ENCODE measurements at places on chromosomes 3 and 15.
A peak's percentile ranks its signal among the peaks of the same experiment; 100 is the strongest.

- peak; percentile 14 for DNase-seq
Measured at GRCh38 chr3:157700405-157700804, 197.2 kb upstream of the VEPH1 start.

DNA sequence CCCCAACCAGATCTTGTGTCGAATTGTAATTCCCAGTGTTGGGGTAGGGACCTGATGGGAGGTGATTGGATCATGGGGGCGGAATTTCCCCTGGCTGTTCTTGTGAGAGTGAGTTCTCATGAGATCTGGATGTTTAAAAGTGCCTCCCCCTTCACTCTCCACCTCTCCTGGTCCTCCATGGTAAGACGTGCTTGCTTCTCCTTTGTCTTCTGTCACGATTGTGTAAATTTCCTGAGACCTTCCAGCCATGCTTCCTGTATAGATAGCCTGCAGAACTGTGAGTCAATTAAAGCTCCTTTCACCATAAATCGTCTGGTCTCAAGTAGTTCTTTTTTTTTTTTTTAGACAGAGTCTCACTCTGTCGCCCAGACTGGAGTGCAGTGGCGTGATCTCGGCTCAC is 42.3 kb downstream of the NR1D2 start:
- DNase-seq = no peak

GRCh38 chr3:107092121-107092520 is 285.1 kb upstream of the CCDC54 start:
- no peak for DNase-seq

GRCh38 chr3:187025254-187025655 is 94.9 kb downstream of the ST6GAL1 start:
- DNase-seq = no peak

- peak; percentile 65 for DNase-seq
Measured at GRCh38 chr3:27185231-27185989, 183.8 kb downstream of the NEK10 start.

DNA sequence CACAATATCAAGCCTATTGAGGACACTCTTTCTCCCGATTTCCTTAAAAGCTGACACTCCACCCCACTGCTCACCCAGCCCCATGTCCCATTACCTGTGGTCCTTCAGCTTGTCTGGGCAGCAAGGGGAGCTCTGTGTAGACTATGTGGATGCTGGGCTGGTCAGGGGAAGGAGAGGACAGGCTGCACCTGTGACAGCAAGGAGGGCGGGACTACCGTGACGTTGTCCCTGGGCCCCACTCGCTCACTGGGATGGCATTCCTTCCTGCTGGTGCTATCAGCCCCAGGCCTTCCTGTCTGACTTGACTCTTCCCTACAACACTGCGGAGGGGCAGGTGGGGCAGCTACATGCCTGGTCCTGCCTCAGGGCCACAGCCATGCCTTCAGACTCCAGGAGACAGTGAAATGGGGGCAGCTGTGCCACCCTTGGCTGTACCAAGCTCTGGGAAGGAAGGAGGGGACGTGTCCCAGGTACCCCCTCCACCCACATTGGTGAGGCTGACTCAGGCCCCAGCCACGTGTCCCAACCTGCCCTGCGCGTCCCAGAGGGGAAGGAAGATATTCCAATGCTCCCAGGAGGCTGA is at the start of gene TMEM40:
Gene TMEM40, minus strand, starts transcription at position 163 of the 583 bp plus-strand sequence. CDS start 9,427 bp downstream, outside the sequence.
- peak; percentile 53 for DNase-seq

- DNase-seq = no peak
Measured at GRCh38 chr3:169246158-169246557, 417.4 kb downstream of the MECOM start.

DNA sequence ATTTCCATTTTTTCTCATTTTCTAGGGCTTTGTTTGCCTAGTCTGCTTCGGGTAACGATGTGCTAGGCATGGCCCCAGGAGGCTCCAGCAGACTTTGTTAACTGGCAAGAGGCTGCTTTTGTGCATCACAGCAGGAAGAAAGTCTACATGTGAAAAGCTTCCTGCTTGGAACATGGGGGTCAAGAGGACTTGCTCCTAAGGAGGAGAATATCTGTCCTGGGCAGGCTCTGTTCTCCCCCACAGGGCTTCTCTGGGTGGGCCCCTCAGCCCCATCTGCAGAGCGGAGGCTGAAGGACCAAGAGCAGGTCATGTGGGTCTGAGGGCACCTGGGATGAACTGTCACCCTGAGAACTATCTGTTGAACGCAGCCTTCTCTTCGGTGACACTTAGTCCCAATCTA is 94.7 kb downstream of the CCNL1 start:
- DNase-seq = no peak
